IPS DF 6.9 (cell line): ENCODE measurements at places on chromosomes 13 and 19.

- DNase-seq: no peak
Observed at GRCh38 chr13:35906636-35907035, 224.5 kb downstream of the DCLK1 start.

GRCh38 chr13:108915095-108915633, 285.8 kb downstream of the MYO16 start:
- DNase-seq: no peak

GRCh38 chr13:80877209-80877943, 536.5 kb upstream of the SPRY2 start:
- DNase-seq: no peak

GRCh38 chr19:43872547-43873336, 45.6 kb downstream of the ZNF283 start:
- DNase-seq: no peak

DNA sequence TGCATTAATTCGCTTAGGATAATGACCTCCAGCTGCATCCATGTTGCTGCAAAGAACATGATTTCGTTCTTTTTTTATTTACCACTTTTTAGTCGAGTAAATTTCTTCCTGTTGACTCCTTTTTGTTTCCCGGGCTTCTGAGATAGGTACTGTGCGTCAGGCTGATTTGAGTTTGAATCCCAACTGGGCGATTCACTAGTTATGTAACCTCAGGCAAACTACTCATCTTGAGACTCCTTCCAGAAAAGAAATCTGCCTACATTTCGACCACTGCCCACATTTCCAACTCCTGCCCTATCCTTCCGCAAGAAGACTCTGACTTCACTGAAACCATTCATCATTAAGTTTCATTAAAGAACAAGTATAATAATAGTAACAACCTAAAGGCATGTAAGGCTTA, 8.2 kb downstream of the SCEL start:
- no peak for DNase-seq

DNA sequence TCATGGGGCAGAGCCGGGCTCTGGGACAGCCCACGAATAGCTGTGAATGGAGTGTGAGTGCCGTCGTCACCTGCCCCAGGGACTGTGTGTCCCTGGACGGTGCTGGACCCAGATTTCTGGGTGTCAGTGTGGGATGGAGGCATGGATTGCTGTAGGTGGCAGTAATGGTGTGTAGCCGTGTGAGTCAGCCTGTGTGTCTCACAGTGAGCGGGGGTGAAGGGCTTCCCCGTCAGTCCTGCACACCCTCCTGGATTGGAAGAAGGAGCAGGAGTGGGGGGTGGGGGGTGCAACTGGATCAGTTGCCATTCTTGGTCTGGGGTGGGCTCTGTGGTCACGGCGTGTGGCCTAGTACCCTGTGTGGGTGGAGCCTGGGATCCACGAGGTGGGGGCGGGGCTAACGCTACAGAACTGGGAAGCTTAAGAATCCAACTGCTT, 6.5 kb upstream of the LTBP4 start:
- no peak for DNase-seq

GRCh38 chr13:46686171-46686570, 110.8 kb downstream of the ESD start:
- DNase-seq: no peak

DNA sequence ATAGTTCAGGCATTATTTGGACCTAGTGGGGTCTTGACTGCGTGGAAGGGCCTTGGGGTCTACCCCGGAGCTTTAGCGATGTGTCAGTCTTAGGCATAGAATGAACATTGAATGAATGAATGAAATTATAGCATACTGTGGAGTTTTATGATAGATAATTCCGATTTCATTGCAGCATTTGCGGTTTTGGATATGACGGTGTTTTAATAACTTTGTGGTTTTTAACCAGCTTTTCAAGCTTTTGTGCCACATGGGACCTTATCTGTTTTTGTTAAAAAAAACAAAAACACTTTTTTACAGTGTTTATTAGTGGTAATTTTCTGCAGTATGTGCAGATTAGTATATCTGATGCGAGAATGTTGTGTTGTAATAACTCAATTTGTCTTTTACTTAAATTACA, 696 bp downstream of the NUP58 start:
- DNase-seq: no peak

- DNase-seq: no peak
Observed at GRCh38 chr19:39192846-39193245, 3.9 kb upstream of the NCCRP1 start.

DNA sequence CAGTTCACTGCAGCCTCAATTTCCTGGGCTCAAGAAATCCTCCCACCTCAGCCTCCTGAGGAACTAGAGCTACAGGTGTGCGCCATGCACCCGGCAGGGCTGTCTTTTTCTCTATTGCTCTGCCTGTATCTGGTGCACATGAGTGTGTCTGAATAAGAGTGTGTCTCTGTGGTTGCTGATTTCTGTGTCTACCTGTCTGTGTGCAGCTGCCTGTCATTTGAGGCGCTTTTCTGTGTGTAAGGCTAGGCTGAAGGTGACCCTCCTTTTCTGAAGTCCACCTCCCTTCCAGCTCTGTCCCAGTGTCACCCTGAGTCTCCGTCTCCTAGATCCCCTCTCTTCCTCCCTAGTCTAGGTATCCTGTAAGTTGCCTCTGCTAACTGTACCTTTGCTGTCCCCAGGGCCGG, 1.5 kb upstream of the PRR12 start:
- no peak for DNase-seq

- no peak for DNase-seq
Observed at GRCh38 chr19:33275559-33275932, 26.8 kb downstream of the CEBPA start.

- DNase-seq: no peak
Observed at GRCh38 chr13:36850790-36851438, 31.9 kb downstream of the RFXAP start.

DNA sequence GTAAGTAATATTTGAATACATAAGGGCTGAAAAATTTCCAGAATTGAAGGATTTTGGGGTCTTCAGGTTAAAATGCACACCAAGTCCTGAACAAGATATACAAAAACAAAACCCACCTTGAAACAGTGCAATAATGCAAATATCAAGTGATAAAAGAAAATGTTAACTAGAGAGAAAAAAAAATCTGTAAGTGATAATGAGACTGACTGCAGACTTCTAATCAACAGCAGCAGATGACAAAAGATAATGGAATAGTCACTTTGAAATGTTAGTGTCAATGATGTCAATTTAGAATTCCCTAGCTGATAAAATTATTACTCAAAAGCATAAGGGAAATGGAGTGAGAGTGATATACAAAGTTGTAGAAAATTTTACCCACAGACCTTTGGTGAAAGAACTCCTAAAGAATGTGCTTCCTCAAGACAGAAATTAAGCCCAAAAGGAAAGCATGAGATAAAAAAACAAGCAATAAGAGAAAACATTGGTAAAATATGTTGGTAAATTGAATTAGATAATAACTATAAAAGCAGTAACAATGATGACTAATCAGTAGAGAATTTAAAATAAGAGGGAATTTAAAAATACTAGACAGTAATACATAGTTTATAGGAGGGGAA, 12.4 kb upstream of the DGKH start:
- DNase-seq: no peak

- no peak for DNase-seq
Observed at GRCh38 chr19:4952945-4953344, 16.0 kb upstream of the KDM4B start.

DNA sequence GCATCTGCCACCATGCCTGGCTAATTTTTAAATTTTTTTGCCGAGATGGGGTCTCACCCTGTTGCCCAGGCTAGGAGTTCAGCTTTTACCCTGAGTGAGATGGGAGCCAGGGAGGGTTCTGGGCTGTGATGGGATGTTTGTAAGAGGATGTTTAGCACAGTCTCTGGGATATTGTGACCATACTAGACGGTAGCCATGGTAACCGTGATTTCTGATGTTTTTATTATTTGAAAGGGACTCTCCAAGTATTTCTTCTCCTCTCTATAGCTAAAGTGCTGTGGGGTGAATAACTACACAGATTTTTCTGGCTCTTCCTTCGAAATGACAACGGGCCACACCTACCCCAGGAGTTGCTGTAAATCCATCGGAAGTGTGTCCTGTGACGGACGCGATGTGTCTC, 10.4 kb downstream of the TSPAN16 start:
- DNase-seq: no peak

DNA sequence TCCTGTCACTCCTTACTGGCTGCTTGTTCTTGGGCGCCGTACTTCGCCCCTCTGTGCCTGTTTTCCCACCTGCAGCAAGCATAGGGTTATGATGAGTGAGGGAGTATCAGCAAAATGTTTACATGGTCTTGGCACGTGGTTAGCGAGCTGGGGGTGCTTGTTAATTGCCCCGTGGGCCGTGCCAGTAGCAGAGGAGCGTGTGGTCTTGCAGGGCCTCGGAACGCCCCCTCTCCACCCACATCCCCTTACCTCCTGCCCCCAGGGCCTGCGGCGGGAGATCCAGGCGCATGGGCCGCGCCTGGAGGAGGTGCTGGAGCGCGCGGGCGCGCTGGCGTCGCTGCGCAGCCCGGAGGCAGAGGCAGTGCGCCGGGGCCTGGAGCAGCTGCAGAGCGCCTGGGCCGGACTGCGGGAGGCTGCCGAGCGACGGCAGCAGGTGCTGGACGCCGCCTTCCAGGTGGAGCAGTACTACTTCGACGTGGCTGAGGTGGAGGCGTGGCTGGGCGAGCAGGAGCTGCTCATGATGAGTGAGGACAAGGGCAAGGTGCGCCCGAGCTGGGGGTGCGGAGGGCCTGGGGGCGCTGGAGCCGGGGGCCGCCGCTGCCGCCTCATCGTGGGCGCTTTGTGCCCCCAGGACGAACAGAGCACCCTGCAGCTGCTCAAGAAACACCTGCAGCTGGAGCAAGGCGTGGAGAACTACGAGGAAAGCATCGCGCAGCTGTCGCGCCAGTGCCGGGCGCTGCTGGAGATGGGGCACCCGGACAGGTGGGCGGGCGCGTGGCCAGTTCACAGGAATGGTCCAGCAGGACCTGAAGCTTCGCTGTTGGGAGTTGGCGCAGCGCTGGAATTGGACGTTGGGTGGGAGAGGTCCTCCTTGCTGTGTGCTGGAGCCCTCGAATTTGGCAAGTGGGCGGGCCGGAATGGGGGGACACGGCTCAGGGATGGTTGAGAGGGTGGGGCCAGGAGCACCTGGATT, 22.5 kb upstream of the SHKBP1 start:
- DNase-seq: no peak

GRCh38 chr19:4365341-4365740, 22.0 kb downstream of the MPND start:
- DNase-seq: no peak

GRCh38 chr19:13989487-13989886, 16.6 kb downstream of the RFX1 start:
- DNase-seq: no peak

- peak; percentile 73 for DNase-seq
Observed at GRCh38 chr19:40165362-40165937, 25.8 kb upstream of the MAP3K10 start.

DNA sequence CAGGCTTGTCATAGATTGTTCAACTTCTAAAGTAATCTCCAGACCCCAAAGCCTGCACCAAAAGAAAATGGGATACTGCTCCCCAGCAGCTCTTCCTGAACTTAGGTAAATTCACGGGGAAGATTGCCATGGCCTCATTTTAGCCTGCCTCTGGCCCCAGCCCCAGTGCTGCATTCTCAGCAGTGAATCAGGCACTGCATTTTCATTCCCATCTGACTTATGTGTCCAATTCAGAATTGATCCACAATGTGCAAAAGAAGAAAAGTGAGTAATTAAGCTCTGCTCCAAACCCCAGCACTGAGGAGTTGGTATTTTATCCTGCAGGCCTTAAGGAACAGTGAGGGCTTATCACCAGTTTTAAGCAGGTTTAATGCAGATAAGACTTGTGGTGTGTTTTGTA, 176.4 kb downstream of the KCTD12 start:
- DNase-seq: no peak

- peak; percentile 81 for DNase-seq
Observed at GRCh38 chr13:94362411-94362909, 117.0 kb downstream of the DCT start.

DNA sequence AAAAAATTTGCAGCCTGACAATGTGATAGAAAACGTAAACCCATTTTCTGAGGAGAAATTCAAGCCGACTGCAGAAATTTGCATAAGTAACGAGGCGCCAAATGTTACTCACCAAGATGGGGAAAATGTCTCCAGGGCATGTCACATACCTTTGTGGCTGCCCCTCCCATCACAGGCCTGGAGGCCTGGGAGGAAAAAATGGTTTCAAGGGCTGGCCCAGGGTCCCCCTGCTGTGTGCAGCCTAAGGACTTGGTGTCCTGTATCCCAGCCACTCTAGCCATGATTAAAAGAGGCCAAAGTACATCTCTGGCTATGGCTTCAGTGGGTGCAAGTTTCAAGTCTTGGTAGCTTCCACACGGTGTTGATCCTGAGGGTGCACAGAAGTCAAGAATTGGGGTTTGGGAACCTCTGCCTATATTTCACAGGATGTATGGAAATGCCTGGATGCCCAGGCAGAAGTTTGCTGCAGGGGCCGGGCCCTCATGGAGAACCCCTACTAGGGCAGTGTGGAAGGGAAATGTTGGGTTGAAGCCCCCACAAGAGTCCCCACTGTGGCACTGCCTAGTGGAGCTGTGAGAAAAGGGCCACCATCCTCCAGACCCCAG, 1842.3 kb downstream of the PCDH9 start:
- no peak for DNase-seq

- DNase-seq: no peak
Observed at GRCh38 chr13:39035204-39035603, 2.7 kb downstream of the PROSER1 start.

GRCh38 chr13:103188713-103189326, 122.6 kb upstream of the SLC10A2 start:
- no peak for DNase-seq

DNA sequence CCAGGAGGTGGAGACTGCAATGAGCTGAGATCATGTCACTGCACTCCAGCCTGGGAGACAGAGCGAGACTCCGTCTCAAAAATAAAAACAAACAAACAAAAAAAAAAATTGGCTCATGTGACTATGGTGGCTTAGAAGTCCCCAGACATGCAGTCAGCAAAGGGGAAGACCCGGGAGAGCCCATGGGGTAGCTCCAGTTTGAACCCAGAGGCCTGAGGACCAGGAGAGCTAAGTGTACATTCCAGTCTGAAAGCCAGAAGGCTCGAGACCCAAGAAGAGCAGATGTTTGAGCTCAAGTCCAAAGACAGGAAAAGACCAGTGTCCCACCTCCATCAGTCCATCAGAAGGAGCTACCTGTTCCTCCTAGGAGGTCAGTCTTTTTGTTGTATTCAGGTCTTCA, 175.2 kb downstream of the TSHZ3 start:
- no peak for DNase-seq

- DNase-seq: no peak
Observed at GRCh38 chr13:45846681-45847080, 4.9 kb downstream of the SIAH3 start.

- no peak for DNase-seq
Observed at GRCh38 chr13:77359171-77359570, 32.3 kb upstream of the MYCBP2 start.

- DNase-seq: no peak
Observed at GRCh38 chr13:74190999-74191398, 56.8 kb upstream of the KLF12 start.
